ENCODE measurements at places on chromosomes 12 and 14.

GRCh38 chr12:104454997-104455396 is 1.8 kb upstream of the CHST11 start:
- DNase-seq = no peak

- no peak for DNase-seq
Measured at GRCh38 chr14:75568140-75568539, 10.3 kb upstream of the FLVCR2 start.

DNA sequence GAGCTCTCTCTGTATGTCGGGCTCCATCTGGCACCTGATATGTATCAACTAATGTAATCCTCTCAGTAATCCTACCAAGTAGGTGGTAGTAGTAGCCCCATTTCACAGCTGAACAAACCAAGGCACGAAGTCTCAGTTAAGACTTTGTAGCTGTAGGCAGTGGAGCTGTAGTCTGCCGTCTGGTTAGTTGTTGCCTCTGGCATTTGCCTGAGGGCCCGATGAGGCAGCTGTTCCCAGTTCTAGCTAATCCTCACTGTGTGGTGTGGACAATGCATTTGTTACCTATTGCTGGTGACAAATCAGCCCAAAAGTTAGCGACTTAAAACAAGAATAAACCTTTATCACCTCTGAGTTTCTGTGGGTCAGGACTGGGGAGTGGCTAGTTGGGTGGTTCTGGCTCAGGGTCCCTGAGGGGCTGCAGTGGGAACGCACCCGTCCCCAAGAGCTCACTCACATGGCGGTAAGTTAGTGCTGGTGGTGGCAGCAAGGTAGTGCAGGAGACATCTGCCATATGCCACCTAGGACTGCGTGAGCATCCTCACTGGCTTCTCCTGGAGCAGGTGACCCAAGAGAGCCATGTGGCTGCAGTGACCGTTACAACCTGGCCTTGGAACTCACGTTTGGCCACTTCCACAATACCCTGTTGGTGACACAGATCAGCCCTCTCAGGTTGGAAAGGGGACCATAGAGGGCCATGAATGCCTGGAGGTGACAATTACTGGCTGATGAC is 5.6 kb downstream of the AACS start:
- DNase-seq = no peak

DNA sequence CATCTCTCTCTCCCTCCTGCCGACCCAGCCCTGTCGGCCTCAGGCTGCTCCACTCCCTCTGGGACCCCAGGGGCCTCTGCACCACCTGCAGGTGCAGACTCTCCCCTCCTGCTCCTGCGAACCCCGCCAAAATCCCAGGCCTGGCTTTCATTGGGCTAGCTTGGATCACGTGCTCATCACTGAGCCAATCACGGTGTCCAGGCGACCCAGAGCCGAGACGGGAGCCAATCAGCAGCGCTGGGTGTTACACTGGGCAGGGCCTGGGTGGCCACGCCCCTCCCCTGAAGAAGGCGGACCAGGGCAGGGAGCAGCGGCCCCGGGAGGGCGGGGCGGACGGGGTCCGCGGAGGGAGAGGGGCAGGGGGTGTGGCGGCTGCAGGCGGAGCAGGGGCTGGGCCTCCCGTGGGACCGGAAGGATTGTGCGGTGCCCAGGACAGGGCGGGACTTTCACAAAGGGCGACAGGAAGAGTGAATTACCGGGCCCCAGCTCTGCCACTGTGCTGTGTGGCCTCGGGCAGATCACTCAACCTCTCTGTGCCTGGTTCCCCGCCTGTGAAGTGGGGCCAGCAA is 66.6 kb upstream of the FBRSL1 start:
- DNase-seq = no peak

- DNase-seq = no peak
Measured at GRCh38 chr12:123264642-123265041, 7.0 kb downstream of the CDK2AP1 start.

DNA sequence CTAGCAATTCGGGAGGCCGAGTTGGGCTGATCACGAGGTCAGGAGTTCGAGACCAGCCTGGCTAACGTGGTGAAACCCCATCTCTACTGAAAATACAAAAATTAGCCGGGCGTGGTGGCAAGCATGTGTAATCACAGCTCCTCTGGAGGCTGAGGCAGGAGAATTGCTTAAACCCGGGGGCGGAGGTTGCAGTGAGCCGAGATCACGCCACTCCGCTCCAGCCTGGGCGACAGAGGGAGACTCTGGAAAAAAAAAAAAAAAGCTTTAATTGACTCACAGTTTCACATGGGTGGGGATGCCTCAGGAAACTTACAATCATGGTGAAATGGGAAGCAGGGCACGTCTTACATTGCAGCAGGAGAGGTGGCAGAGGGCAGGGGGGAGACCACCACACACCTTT is 30.6 kb upstream of the SLC2A3 start:
- DNase-seq = no peak

- DNase-seq = peak; percentile 17
Measured at GRCh38 chr14:24279301-24280186, 8.1 kb upstream of the RABGGTA start.

- no peak for DNase-seq
Measured at GRCh38 chr12:118436986-118437385, 60.6 kb downstream of the SUDS3 start.

GRCh38 chr14:101758913-101759593 is 2.5 kb upstream of the PPP2R5C start:
- DNase-seq = no peak

DNA sequence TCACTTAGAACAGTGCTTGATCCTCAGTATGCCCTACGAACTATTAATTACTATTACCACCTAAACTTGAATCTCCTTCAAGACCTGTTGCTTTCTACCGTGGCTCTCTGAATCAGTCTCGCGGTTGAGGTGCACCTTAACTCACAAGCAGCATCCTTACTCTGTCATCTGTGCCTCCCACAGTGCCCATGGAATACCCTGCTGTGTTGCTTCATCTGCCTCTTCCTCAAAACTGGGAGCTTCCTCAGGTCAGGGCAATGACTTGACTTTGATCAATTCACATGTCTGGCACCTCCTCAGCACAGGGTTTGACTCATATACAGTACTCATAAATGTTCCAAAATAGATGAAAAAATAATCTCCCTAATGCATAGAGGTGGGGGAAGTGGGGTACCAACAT is 305.9 kb downstream of the NUAK1 start:
- no peak for DNase-seq

- DNase-seq = no peak
Measured at GRCh38 chr14:89461256-89461655, 44.2 kb upstream of the FOXN3 start.

DNA sequence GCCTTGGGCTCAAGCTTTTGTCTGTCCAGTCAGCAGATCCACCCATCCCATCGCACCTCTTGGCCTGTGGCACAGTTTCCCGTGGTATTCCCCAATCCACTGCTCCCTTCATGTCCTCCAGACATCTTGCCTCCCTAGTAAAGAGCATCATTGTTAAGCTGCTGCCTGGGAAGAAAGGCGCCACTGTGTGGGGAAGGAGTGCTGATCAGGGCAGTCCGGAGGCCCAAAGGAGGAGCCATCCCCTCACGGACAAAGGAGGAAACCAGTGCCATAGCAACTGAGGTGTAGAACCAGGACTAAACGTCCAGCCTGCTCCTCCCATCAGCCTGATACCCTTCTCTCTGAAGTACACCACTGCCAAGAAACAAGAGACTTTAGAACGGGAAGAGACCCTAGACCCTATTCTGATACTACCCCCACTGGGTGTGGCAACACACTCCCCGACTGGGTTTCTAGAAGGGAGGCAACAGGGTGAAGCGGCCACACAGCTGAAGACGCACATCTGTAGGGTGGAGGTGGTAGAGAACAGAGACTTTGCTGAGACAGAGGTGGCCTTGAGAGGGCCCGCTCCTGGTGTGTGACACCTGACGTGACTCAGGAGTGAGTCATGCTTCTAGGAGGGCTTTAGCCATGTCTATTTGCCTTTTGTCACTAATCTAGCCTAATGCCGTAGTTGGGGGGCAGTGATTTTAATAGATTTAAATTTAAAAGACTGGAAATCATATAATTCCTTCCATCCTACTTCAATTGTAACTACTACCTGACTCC is 185.0 kb downstream of the DPF3 start:
- no peak for DNase-seq

GRCh38 chr12:8960176-8960575 is 10.7 kb upstream of the M6PR start:
- DNase-seq = no peak

DNA sequence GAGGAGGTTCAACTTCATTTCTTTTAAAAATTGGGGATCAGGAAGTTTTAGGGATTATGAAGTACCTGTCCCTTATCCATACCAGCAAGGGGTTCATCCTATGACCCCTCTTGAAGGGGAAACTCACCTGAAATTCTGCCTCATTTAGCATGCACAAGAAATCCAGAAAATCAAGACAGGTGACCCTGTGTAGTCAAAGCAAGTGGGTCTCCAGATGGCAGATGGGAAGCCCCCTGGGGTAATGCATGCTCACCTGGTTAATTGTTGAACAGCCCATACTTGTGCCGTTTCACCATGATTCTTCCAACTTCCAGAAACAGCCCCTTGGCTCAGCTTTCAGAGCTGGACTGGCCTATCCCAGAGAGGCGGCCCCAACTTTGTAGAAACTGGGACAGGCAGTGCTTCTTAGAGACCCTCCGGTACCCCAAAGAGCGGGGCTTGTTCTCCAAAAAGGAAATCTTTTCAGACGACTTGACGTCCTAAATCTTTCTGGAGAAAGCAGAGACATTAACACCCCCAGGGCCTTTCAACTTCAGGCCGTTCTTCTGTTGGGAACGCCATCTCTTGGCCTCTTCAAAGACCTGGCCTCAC is 66.3 kb upstream of the ESRRB start:
- DNase-seq = no peak

- no peak for DNase-seq
Measured at GRCh38 chr14:105213361-105213760, 32.2 kb upstream of the NUDT14 start.

DNA sequence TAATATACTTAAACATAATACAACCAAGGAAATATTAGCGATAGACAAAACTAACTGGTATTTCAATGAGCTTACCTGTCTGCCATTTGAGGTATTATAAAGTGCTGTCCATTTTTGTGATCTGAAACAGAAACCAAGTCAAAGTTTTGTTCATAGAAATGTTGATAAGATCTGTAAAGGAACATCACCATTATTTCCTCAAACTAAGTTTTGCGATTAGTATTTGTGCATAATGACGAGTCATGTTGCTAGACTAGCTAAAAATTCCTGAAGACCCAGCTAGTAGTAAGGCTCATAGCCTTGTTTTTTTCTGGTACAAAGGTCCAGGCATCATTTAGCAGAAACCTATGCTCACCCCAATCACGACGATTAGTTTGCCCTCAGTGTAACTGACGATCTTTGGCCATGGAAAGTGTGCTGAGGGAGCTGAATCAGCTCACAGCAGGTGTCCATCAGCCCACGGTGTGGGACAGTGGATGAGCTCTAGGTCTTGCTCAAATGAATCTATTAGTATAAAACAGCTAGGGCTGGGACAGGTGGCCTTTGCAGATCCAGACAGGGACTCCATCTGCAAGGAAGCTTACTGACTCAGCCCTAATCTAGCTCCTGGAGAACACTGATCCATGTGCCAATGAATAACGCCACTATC is 28.7 kb downstream of the GIT2 start:
- DNase-seq = no peak

DNA sequence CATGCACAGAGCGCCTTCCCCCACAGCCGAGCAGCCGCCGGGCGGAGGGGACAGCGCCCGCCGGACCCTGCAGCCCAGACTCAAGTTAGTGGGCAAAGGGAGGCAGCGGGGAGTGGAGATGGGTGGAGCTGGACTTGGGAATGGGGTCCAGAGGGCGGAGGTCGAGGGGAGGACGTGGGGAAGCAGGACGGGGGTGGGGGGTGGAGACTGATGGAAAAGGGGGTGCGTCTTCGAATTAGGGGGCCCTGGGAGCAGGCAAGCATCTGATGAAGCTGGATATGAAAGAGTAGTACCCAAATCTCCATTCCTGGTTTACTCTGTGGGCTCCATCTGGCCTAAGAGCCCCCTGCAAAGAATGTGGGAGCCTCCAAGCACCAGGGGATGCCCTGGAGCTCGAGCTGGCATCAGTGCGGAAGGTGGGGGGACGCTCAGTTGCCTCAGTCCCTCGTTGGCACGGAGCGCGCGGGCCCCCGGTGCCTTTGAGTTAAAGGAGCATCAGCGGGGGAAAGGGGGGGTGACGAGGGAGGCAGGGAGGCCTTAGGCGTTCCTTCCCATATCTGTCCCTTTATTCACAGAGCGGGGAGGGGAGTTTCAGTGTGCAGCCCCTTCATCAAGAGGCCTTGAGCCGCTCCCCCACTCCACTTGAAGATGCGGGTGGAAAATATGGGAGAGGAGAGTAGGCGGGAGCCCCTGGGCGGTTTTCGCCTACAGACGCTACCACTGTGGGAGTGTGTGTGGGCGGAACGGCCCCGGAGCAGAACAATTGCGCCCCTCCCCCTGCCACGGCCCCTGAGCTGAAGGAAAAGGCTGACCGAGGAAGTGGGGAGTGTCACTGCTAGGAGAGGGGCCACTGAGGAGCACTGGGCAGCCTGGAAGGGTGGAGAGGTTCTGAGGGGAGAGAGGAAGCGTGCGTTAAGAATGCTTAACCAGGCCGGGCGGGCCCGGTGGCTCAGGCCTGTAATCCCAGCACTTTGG is 644 bp downstream of the NAB2 start:
- DNase-seq = peak; percentile 60

DNA sequence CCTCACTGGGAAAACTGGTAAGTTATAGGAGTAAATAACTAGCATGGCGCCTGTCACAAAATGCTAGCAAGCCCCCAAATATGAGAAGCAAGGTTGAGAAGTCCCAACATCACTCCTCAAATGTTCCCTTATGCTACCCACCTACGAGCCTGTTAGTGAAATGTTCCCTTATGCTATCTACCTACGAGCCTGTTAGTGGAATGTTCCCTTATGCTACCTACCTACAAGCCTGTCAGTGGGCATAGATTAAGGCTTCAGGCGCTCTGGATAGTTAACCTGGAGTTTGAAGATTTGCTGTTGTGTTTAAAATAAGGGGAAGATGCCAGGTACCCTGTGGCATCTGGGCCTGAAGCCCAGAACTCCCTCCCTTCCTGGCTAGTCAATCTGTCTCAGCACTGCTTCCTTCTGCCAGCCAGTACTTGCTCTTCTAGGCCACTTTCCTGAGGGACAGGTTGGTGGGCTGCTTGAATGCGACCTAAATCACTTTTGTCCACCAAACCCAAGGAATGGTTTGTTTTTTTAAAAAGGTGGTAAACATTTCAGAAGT is 67.1 kb upstream of the SINHCAF start:
- DNase-seq = no peak

GRCh38 chr12:130100634-130101362 is 61.5 kb upstream of the FZD10 start:
- no peak for DNase-seq

- no peak for DNase-seq
Measured at GRCh38 chr14:93323600-93324174, 9.1 kb downstream of the BTBD7 start.

DNA sequence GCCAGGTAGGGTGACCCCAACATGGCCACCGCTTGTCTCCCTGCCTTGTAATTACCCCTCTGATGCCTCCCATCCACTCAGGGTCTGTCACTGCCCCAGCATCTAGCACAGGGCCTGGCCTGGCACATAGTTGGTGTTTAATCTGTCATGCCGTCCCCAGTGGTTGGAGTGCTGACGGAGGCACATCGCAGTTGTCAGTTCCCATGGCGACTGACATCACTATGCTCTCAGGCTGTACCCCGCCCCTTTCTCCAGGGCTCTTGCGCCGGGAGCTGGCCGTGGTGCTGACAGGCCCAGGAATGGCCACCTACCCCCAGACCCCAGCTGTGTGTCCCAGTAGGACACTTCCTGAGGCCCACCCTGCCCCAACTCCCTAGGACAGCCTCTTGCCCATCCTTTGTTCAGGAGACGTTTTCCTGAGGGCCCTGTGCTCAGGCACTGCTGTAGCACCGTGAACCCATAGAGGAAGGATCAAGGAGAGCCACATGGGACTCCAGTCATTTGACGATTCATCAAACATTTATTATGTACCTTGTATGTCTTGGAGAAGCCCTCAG is 23.0 kb downstream of the FAM222A start:
- no peak for DNase-seq

- peak; percentile 20 for DNase-seq
Measured at GRCh38 chr12:104219908-104220404, 4.4 kb downstream of the TXNRD1 start.

All from stimulated activated CD8-positive, alpha-beta memory T cell treated with anti-CD3 and anti-CD28 coated beads, Interleukin-7, amount 100 ng/mL, for 4 hours (primary cell).